ENCODE measurements at places on chromosomes 5 and 9.
A peak's percentile ranks its signal among the peaks of the same experiment; 100 is the strongest.

DNA sequence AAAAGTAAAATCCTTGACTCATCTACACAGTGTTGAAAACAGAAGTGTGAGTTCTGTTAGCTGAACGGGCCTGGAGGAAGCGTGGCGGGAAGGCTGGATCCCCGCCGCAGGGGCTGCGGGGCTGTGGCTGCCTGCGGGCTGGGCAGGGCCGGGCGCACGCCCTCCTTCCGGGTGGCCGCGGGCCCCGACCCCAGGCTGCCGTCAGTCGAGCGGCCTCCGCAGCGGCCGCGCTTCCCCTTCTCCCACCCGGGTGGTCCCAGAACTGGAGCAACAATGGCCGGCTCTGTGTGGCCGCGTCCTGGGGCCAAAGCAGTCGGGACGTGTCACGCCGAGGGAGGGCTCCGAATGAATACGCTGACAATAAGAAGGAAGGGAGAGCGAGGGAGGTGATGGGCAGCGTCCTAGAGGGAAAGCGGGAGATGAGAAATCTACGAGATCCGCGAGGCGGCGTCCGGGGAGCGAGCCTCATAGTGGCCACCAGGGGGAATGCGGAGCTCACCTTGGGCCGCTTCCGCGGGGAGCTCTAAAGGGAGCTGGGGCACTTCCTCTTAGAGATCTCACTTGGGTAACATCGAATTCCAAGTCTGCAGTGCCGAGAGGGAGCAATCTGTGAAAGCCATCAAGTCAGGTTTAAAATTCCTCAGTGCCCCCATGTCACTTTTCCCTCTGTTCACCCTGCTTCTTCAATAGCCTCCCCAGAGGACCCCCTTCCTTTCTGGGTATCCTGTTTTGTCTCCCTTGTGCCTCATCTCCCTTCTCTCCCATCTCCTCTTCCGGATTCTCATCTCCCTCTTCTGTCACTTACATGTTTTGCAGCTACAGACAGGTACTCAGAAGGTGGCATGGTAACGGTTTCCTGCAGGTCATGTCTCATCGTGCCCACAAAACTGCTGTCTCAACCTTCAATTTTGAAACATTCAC is 83.9 kb downstream of the SLC1A3 start:
- DNase-seq, result peak; percentile 66

DNA sequence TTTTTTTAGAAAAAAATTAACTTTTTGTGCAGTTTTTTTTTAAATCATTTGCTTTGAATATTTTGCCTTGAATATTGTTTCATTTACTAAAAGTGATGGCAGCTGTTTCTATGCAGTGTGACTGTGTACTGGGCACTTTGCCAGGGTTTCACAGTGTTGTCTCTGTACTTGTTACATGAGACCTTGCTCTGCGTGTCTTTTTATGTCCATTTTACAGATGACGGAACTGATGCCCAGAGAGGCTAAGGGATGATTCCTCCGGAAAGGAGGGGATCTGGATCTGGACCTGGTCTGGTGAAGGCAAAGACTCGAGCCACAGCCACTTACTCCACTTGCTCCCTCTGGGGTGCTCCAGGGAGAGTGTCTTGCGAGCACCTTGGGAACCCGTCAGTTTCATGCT is 124.8 kb upstream of the PTCH1 start:
- DNase-seq, result no peak

DNA sequence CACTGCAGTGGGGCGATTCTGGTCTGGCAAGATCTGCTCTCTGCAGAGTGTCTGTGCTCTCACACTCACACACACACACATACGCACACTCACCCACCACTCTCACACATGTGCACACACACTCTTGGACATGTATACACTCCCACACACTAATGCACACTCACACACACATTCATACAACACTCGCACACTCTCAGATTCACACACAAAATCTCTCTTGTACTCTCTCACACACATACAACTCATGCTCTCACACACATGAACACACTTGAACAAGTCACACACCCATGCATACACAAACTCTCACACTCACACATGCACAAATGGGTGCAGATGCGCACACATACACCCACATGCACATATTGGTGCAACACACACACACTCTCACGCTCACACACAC is 31.7 kb downstream of the TMEM174 start:
- DNase-seq, result no peak

DNA sequence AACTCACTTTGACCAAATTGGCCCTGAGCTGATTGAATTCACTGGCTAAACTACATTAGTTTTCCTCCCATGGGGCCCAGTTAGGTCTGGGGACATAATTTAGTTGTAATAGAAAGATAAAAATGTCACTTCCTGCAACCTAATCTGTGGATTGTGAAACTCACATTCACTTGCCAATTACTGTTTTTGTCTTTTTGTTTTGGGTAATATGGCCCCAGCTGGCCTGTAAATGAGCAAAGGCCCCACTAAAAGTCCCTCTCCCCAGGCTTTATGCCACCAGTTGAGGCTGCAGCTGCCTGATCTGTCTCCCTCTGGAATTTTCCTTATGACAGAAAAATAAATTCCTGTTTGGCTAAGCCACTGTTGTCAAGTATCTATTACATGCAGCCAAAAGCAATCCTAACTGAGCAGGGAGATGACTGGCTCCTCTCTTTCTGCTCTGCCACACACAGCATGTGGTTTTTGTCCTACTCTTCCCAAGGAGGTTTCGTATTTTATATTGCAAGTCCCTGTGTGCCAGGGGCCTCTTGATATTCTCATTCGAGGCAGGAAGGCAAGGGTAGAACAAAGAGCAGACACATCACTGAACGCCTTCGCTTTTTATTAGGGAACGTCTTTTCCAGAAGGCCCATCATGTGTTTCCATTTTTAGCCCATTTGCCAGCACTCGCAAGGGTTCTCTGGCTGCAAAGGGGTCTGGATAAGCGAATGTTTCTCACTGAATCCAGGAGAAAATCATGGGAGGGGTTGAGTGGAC is 24.1 kb upstream of the SLC25A48 start:
- DNase-seq, result no peak

DNA sequence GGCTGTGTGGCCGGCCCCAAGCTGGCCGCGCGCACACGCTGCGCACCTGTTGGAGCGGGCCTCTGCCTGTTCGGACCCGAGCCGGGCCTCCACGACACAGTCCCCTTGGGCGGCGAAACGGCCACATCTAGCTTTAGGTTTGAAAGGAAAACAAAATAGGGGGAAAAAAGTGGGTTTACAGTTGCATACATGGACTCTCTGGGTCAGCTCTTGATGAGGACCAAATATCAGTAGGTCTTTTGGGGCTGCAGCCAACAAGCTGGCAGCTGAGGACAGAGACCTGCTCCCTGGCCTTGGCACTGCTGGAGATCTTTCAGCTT is 20.7 kb downstream of the IGIP start:
- DNase-seq, result no peak

DNA sequence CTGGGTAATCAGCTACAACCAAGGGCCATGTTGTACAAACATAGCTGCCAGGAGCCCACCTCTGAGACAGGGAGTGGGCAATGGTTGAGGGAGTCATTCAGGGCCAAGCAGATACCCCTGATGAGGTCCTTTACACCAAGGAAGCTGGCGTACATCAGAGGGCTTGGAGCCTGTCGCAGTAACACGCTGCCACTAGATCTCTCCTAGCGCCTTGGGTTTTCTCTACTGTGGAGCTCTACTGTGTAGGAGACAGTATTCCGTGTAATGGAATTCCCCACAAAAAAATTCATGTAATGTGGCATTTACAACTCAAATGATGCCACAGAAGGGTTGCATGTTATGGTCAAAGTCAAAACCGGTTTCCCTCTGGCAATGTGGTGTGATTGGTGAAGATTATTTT is 41.4 kb upstream of the CRB2 start:
- no peak for DNase-seq

DNA sequence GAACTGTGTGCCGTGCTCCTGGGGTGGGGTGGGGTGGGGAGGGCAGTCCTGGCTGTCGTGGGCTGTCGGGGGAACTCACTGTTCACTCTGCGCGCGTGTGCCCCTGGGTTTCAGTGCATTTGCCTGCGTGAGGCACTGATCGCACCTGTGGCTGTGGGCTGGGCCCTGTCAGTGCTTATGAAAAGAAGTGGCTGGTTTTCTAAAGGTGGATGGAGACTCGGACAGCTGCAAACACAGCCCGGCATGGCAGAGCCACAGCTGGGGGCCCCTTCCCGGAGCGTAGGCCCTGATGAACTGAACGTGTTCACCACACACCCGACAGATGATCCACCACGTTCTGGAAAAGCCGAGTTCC is 42.7 kb downstream of the NKD2 start:
- DNase-seq, result no peak

DNA sequence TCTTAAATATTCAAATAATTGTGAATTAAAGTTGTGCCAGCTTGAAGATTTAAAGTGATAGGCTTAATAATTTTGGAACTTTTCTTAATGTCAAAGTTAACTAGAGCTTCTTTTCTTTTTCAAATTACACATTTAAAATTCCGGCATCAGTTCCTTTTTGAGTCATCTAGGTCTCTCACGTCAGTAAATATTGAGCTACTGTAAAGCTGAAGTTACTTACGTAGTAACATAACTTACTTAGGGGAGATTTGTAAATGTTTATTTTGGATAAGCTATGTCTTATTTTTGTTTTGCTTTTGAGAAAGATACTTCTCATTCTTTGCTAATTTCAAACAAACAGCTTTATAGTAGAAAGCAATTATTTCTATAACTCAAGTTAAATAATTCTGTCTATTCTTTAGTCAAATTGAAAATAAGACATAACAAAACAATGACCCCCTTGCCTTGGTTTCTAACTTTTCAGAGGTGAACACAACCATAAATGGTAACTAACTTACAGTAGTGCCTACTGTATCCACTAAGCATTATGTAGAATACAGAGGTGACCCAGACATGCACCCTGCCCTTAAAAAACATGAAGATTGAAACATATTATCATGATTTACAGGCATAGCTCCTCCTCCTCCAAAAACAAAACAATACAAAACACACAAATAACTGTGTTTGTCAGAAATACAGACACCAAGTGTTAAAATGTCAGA is 29.8 kb downstream of the CD274 start:
- DNase-seq, result no peak

All from CD4-positive, alpha-beta T cell treated with Interferon gamma for 1 hour (primary cell).